ENCODE measurements at places on chromosomes 2 and 18.

GRCh38 chr2:19580830-19581229 is 222.4 kb upstream of the OSR1 start:
- peak; percentile 22 for DNase-seq

DNA sequence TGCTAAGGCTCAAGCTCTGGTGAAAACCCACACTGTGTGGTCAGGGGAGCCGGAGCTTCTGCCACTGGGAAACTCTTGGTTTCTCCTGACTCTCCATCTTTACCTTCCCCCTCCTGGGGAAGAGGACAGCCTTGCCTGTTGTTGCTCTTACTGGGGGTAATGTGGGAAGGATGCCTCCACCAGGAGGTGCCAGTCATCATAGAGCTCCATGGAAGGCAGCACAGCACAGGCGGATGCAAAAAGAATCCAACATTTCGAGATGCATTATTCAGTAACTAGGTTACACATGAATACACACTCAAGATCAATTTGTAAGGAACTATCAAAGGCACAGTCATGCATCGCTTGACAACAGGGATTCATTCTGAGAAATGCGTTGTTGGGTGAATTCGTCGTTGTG is 322.6 kb downstream of the AFF3 start:
- DNase-seq, result no peak

- no peak for DNase-seq
Observed at GRCh38 chr2:79432731-79433146, 80.1 kb upstream of the CTNNA2 start.

DNA sequence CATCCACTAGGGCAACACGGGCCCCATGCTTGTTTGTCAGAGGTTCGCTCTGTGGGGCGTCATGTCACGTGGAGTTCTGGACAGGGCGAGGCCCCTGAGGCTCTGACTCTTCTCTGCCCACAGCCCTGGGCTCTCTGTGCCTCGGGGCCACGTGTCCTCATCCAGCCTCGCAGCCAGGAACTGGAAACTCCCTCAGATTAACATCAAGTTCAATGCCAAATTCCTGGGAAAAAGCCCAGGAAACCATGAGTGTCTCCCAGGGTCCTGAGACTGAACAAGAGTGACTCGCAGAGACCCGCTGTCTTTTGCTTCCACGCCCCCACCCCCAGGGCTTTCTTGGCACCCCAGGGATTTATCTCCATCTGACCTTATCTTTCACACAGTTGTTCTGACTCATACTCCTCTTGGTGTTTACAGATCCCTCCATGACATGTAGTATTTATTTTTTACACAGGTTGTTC is 174.0 kb upstream of the PIEZO2 start:
- peak; percentile 70 for DNase-seq

DNA sequence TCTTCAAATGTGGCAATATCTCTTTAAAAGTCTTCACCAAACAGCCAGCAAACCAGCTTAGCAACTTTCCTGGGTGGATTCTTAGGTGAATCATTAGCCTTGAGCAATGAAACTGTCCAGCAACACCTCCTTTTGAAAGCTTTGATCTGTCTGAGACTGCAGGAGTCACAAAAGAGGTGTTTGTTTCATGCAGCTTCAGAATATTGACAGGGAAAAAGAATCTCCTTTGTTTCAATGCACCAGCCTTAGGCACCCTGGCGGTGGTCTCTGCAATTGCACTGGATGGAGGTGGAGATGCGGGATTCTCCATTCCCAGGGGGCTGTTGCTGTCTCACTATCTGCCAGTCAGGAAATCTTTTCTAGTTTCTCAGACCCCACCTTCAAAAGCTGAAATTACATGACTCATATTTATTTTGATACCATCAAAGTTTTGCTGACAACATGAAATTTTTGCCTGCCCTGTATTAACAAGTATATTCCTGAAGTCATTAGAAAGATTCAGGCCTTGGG is 76.0 kb upstream of the DSG1 start:
- DNase-seq, result no peak

DNA sequence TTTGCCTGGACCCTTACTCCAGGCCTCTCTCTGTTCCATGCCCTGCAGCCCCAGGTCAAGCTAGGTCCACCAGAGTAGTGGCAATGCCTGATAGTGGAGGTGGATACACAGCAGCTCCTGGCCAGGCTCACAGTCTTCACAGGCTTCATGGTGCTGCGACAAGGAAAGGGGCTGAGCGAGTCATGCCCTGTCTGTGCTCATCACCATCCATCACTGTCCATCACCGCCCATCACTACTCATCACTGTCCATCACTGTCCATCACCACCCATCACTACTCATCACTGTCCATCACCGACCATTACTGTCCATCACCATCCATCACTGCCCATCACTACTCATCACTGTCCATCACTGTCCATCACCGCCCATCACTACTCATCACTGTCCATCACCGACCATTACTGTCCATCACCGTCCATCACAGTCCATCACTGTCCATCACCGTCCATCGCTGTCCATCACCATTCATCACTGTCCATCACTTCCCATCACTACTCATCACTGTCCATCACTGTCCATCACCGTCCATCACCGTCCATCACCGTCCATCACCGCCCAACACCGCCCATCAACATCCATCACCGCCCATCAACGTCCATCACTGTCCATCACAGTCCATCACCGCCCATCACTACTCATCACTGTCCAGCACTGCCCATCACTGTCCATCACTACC is 57.1 kb upstream of the OTOS start:
- no peak for DNase-seq

DNA sequence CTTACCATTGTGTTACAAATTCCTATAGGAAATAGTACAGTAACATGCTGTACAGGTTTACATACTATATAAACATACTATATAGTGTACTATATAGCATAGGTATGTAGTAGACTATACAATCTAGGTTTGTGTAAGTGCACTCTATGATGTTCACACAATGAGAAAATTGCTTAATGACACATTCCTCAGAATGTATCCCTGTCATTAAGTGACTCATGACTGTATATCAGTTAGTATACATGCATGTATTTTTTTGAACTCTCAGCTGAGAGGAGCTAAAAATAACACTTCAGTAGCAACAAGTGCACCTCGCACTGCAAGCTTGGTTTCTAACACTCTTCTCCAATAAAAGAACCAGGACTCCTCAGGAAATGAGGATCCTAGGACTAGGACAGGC is 19.5 kb upstream of the ASXL3 start:
- no peak for DNase-seq

Measured in fibroblast of skin of abdomen (primary cell).